Activated CD8-positive, alpha-beta T cell treated with anti-CD3 and anti-CD28 coated beads for 36 hours (primary cell): ENCODE measurements at places on chromosomes 3 and 15. TPM values are rescaled to one million over a fixed set of nuclear protein-coding genes. Genes with fewer than 3 reads are reported as not detected.

- DNase-seq, result no peak
Measured at GRCh38 chr15:74891469-74891868, 1.6 kb downstream of the MPI start.

DNA sequence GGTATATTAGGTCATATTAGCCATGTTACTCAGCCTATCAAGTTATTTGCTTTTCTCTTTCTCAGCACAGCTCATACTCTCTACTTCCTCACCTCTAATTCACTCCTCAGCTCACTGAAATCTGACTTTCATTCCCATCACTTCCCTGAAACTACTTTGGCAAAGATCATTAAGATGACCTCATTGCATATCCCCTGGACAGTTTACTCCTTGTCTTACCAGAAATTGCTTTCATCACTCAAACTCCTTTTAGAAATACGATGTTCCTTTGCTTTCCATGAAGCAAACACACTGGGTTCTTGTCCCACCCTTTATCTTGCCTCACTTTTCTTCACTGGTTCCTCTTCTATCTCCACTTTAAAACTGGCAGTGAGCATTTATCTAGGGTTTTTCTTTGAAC lies 354.4 kb downstream of the TUSC7 start:
- DNase-seq, result no peak

BFSP2 gene
- 0.51 TPM for total RNA-seq

SLC22A13 gene
- total RNA-seq, result 0.18 TPM

- DNase-seq, result no peak
Measured at GRCh38 chr15:97868981-97869380, 91.5 kb upstream of the ARRDC4 start.

- DNase-seq, result no peak
Measured at GRCh38 chr3:15889936-15890335, 92.2 kb upstream of the ANKRD28 start.

RETNLB gene
- total RNA-seq, result not detected

DNA sequence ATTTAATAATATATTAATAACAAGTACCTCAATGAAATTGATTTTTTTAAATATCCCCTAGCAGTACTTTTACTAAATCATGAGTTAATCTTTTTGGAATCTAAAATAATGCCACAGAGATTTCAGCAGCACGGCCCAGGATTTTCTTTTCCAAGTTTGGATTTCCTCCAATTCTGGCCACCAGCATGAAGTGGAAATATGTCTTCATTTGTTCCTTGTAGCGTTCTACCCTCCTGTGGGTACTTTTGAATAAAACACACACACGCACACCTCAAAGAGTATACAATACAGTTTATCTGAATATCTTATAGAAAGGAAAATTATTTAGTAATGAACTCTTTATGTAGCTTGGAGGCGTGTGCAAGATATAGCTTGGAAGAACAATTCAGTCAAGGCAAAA lies 125.1 kb upstream of the STT3B start:
- no peak for DNase-seq
